ENCODE measurements at places on chromosomes 12 and 14.

DNA sequence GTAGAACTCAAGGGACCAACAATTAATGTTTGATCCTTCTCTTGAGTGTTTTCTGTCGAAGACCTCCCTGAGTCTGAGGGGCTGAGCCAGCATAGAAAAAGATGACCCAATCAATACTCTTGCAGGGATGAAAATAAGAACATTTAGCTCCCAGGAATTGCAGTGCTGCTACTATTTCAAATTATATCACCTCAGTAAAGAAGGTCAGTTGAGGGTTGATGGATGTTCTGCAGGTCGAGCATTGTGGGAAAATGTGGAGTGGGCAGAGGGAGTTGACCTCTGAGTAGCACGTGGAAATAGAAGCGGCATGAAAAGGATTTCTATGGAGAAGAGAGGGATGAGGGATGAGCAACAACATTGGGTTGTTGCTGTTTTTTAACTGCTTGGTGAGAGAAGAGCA is 74.9 kb upstream of the CCDC198 start:
- DNase-seq: no peak

DNA sequence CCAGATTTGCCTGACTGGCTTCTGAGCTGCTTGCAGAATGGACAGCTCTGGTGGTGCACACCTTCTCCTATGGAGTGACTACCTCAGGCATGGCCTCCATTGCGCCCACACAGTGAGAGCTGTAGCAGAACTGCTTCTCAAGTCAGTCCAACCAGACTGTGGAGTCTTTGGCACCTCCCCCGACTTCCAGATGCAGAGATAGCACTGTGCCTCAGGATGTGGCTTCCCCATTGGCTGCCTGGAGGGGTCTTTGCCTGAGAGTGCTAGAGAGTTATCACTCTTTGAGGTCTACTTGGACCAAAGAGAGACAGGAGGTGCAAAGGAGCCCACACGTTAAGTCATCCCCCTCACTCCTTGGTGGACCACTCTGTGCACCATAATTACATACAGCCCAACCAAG is 44.8 kb upstream of the FRS2 start:
- no peak for DNase-seq

DNA sequence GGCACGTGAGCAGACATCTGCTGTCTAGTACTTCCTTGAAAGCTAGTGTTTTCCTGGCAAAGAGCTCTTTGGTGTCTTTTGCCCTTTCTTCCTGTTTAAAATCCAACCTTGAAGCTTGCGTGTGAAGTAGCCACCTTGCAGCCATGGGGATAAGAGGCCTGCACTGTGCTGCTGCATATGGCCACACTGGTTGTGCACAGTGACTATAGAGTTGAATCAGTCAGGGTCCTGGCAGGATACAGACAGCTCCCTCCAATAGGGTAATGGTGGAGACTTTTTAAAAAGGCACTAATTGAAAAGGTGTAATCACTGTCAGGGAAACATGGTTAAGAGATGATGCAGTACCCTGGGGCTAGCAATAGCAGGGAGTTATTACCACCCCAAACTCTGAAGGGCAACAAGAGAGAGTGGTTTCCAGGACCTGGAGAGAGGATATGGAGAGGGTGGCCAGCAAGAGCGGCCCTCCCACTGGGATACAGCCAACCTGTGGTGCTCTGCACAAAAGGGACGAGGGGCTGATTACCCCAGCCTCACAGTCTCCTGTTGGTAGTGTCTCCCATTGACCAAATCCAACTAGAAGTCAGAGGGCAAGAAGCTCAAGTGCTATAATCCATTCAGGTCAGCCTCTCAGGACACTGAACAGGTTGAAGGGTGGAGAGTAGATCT is 4.8 kb upstream of the GLT8D2 start:
- no peak for DNase-seq

- no peak for DNase-seq
Measured at GRCh38 chr12:2675776-2676175, 119.0 kb upstream of the FKBP4 start.

DNA sequence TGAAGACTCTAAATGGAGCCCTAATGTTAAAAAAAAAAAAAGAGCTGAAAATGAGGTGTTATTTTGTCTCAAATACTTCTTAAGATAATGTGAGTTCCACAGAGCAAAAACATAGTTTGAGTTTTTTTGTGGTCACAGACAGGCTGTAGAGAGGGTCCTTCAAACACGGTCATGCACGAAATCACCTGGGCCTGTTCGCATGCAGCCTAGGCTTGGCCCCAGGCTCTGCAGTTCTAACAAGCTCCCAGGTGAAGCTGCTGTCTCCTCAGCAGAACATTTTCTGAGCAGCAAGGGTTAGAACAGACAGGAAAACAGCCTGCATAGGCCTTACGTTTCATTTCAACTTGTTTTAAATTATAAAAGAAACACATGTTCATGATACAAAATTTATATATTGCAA is 65.4 kb upstream of the TBPL2 start:
- DNase-seq: no peak

All from CD8-positive, alpha-beta T cell (primary cell).